ENCODE measurements at places on chromosomes 6 and 20.
A peak's percentile ranks its signal among the peaks of the same experiment; 100 is the strongest.

GRCh38 chr20:53699906-53700305, 106.3 kb upstream of the ZNF217 start:
- no peak for DNase-seq

DNA sequence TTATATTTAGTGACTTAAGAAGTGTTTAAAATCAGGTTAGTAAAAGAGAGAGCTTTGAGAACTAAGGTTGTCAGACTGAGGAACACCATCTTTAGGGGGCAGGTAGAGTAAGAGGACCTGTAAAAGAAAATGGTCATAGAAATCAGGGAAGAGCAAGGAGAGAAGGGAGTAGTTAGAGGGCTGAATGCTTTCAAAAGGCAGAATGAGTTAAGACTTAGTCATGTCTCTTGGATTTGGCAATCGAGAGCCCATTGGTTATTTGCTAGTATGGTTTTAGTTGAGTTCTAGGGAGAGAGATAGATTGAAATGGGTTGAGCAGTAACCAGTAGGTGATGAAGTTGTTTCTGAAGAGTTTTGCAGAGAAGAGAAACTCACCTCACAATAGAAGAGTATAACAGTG, 51.1 kb downstream of the RALGAPB start:
- no peak for DNase-seq

GRCh38 chr6:169287675-169288074, 34.0 kb upstream of the THBS2 start:
- no peak for DNase-seq

DNA sequence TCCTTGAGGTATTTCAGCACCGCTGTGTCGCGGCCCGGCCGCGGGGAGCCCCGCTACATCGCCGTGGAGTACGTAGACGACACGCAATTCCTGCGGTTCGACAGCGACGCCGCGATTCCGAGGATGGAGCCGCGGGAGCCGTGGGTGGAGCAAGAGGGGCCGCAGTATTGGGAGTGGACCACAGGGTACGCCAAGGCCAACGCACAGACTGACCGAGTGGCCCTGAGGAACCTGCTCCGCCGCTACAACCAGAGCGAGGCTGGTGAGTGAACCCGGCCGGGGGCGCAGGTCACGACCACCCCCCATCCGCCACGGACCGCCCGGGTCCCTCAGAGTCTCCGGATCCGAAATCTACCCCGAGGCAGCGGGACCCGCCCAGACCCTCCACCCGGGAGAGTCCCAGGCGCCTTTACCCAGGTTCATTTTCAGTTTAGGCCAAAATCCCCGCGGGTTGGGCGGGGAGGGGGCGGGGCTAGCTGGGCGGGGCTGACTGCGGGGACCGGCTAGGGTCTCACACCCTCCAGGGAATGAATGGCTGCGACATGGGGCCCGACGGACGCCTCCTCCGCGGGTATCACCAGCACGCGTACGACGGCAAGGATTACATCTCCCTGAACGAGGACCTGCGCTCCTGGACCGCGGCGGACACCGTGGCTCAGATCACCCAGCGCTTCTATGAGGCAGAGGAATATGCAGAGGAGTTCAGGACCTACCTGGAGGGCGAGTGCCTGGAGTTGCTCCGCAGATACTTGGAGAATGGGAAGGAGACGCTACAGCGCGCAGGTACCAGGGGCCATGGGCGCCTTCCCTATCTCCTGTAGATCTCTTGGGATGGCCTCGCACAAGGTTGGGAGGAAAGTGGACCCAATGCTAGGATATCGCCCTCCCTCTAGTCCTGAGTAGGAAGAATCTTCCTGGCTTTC, 693 bp downstream of the HLA-F start:
- peak; percentile 85 for DNase-seq

GRCh38 chr6:111553580-111553979, 52.1 kb downstream of the TRAF3IP2 start:
- no peak for DNase-seq

- DNase-seq = no peak
Observed at GRCh38 chr6:10278746-10279145, 136.1 kb downstream of the TFAP2A start.

DNA sequence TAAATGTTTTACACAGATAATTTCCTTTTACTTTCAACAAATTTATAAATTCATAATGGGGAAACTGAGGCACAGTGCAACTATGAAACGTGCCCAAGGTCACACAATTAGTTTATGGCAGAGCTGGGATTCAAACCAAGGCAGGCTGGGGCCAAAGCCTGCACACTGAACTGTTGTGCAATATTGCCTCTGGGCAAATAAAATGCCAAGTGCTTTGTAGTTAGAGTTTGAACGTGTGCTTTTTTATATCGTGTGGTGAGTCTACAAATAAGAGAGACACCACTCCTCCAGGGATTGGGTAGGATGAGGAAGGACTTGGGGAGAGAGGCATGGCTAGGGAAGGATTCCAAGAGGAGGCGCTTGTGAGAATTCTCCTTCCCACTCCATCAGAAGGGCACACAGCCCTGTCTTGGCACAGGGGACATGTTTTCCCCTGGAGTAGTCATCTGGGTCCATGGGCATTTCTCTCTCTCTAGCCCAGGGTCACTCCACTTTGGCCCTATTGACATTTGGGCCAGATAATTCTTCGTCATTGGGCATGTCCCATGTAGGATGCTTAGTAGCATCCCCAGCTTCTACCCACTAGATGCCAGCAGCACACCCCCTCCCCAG, 2.8 kb upstream of the CDH22 start:
- DNase-seq = no peak

DNA sequence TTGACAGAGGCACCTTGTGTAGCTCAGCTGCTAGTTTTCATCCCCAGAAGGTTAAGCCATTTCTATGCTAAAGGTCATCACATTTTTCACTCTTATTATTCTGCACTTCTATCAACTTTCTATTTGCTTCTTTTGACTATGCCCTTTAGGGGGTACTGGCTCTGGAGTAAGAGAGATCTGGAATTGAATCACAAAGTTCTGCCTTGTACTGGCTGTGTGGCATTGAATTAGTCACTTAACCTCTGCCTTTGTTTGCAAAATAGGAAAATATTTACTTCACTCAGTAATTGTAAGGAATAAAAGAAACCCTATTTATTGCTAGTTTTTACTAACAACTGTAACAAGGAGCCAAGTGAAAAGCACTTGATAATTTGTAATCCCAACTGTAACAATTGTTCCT, 56.8 kb upstream of the MTRF1L start:
- no peak for DNase-seq

DNA sequence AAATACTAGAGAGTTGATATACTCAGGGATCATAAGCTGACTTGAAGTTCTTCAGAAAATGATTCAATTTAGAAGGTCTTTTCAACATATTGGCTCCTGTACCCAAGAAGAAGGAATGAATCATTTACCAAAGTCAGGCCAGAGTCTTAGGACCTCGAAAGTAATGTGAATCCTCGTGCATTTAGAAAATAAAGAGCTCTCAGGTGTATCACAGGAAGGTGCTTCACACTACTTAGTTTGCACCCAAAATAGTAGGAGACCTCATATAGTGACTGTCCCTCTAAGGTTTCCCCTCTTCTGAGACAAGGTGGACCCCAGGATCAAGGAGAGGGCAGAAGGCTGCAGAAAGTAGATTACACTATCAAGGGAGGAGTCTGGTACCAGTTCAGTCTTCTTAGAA, 71.8 kb downstream of the F13A1 start:
- no peak for DNase-seq

DNA sequence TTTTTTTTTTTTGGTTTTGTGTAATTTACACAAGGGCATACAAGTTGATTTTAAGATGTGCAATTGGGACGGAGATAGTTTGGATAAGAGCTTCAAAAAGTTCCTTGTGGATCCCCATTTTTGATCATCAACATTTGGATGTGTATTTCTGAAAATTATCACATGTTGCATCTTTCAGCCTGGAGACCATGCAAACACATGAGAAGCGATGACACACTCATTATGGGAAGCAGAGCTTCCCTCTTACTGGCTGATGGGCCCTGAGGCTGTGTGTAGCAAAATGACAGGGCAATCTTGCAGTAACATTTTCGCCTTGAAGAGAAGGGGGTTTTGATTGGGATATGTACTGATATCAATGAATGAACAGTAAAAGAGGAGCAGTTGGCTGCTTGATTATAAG, 22.0 kb upstream of the RIPK1 start:
- DNase-seq = no peak

DNA sequence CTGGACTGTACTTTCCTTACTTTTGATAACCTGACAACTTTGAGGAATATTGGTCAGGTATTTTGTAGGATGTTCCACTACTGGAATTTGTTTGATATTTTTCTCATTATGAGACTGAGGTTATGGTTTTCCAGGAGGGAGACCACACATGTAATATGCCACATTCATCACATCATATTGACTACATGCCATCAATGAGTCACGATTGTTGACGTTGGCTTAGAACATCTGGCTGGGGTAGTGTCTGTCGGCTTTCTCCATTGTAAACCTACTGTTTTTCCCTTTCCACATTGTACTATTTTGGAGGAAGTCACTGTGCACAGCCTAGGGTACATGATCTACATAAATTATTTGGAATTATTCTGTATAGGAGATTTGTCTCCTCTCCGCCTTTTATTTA, 1.4 kb upstream of the STX11 start:
- DNase-seq = no peak

GRCh38 chr20:24935140-24935539, 13.9 kb upstream of the CST7 start:
- peak; percentile 7 for DNase-seq

GRCh38 chr20:14199111-14199510, 138.3 kb downstream of the FLRT3 start:
- DNase-seq = no peak

GRCh38 chr6:13741365-13741764, 29.7 kb upstream of the RANBP9 start:
- DNase-seq = no peak

DNA sequence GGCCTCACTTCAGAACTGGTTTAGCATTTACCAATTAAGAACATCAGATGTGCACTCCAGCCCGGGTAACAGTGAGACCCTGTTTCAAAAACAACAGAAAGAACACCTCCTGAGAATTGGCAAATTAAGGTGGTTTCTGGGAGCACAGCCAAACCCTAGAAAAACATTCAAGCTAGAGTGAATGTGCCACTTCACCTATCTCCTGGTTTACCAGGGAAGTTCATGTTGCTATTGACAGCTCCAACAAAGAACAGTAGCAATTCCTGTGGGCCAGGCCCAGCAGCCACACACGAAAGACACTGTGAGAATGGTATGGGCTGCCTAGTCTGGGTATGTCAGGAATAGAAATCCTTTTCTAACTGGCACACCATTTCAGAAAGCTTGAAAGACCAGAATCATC, 4.9 kb downstream of the POLR1C start:
- DNase-seq = no peak

DNA sequence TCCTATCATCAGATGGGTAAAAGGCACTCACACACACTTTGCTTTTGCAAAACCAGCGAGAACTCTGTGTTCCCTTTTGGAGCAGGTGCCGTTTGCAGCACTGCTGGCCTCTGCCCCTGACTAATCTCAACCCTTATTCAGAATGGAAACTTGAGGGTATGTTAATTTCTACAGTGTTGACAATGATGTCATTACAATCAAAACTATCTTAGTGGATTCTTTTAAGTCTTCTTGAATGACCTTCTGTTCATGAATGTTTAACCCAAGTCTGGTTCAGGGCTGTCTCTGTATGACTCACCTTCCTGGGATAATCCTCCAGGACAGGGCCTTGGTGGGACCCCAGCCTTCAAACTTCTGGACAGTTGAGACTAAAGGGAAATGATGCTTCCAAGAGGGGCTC, 197.9 kb downstream of the CDH4 start:
- no peak for DNase-seq

DNA sequence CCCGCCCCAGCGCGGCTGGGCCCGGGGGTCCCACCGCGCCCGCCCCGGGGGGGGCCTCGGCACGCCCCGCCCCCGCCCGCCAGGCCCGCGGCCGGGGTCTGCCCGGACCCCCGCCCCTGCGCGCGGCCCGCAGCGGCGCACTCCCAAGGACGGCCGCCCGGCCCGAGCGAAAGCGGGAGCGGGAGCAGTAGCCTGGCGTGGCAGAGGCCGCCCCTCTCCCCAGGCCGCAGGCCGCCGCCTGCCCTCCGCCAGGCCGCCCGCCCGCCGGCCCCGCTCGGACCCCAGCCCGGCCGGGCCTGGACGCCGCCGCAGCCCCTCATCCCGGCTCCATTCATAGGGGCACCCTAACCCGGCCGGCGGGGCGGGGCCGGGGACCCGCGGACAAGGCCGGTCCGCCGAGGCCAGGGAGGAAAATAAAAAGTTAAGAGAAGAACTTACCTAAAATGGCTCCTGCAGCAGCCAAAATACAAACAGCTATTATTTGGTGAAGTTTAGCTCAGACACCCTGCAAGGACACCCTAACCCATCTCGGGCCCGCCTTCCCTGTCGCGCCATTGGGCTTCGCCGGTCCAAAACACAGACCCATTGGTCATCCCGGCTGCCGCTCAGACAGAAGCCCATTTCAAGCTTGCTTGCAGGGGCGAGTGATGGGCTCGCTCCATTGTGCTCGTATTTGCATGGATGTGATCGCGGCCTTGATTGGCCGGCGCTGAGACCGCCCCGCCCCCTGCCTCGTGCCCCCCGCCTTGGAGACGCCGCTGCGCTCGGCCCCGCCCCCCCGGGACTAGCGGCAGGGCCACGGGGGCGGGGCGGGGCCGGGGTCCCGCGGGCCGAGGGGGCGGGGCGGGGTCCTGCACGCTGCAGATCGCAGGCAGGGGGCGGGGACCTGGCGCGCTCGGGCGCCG, at the start of gene CHD6:
TSS of gene CHD6 (minus strand) at position 476 of the 905 bp plus-strand sequence. CDS start 67,040 bp downstream, outside the sequence.
- DNase-seq = peak; percentile 100
